ENCODE measurements at places on chromosomes 16 and 17.

DNA sequence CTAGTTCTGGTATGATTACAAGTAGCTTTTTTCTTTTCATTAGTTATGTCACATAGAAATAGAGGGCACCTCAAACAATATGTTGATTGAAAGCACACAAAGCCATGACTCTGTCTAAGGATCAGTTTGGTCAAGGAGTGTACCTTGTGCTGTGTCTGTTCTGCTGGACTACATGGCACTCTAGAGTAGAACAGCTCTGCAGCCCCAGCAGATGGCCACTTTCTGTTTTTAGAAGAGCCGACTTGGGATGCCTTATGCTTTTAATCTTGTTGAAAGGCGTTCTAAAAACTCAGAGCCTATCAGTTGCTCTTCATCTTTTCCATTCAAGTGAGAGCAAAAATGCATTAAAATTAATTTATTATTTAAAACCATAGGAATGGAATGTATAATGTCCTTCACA is 49.3 kb upstream of the CA10 start:
- DNase-seq: no peak

GRCh38 chr16:739560-740458 is 988 bp downstream of the CIAO3 start:
- no peak for DNase-seq

DNA sequence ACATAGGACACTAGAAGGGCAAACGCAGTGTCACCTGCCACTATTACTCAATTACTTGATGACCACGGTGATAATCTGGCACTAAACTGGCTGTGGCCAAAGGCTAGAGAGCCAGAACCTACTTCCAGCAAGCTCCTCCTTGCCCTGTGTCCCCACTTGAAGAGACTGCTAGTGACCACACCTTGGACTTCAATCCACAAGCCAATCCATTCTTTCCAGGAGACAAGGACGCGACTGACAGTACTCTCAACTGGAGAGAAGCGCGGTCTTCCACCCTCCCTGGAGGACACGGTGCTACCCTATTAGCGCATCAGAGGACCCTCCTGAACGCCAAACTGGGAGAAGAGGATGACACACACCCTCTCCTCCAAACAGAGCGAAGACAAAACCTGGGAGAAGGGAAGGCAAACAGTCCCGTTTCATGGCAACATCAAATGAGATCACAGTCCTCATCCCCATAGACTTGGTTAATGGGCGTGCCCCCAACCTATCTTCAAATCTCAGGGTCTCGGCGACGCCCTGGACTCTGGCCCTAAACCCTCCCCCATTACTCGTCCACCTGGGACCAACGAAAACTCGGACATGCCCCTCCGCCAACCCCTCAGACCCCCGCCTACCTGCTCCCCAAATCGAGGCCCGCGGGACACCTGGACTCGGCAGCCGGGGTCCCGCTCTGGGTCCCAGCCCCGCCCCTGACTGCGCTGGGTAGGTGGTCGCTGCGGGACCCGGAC is 508 bp downstream of the FLCN start:
- DNase-seq: no peak

DNA sequence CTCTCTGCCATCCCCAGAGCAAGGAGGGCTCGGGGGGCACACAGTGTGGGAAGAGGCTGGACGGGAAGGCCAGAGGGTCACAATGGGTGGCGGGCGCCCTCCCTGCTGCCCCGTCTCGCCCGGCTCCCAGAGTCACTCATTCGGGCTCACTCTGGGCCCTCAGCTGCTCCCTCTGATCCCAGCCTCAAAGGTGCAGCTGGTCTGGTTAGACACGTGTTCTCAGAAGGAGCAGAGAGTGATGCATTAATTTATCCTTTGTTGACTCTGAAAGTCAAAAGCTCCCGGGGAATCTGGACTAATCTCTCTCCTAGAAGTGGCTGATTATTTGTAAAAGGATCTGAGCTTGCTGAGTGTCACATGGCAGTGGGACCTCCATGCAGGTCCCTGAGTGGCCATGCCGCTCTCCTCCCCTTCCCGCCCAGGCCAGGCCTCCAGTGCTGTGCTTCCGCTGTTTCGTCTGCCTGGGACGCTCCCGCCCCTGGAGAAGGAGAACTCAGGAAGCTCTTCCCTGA is 87.5 kb downstream of the SEC14L1 start:
- no peak for DNase-seq

- no peak for DNase-seq
Measured at GRCh38 chr17:82559566-82560251, 40.2 kb downstream of the FOXK2 start.

DNA sequence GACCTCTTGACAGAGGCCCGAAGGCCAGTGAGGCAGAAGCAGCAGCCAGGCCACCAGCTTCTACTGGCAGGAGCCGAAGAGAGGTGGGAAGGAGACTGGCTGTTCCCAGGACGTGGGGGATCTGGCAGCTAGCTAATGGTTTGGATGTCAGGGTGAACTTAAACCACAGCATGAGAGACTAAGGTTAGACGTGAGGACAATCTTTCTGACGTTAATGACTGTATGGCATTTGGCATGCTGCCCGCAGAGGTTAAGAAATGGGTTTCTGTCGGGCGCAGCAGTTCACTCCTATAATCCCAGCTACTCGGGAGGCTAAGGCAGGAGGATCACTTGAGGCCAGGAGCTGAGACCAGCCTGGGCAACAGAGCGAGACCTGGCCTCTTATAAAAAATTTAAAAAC is 6.3 kb upstream of the KRT13 start:
- no peak for DNase-seq

DNA sequence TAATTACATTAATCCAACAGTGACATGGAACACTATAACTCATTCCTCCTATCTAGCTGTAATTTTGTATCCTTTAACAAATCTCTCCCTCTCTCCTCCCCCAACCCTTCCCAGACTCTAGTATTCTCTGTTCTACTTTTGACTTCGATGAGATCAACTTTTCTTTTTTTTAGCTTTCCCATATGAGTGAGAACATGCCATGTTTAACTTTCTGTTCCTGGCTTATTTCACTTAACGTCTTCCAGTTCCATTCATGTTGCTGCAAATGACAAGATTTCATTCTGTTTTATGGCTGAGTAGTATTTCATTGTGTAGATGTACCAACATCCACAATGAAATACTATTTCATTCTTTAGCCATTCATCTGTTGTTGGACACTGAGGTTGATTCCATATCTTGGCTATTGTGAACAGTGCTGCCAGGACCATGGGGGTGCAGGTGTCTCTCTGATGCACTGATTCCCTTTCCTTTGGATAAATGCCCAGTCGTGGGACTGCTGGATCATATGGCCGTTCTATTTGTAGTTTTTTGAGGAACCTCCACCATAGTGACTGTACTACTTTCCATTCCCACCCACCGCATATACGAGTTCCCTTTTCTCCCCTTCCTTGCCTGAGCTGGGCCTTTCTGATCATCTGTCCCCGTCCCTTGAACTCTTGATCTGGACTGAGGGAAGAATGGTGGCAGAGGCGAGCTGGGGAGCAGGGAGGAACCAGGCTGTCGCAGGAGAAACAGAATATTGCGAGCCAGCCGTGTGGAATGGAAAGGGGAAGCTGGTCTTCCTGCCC is 7.7 kb upstream of the CEP295NL start:
- no peak for DNase-seq

- DNase-seq: no peak
Measured at GRCh38 chr17:82155606-82156005, 57.0 kb downstream of the CCDC57 start.

- no peak for DNase-seq
Measured at GRCh38 chr17:55347341-55347740, 74.3 kb downstream of the MMD start.

- DNase-seq: no peak
Measured at GRCh38 chr16:66623755-66624154, 19.3 kb downstream of the CMTM3 start.

DNA sequence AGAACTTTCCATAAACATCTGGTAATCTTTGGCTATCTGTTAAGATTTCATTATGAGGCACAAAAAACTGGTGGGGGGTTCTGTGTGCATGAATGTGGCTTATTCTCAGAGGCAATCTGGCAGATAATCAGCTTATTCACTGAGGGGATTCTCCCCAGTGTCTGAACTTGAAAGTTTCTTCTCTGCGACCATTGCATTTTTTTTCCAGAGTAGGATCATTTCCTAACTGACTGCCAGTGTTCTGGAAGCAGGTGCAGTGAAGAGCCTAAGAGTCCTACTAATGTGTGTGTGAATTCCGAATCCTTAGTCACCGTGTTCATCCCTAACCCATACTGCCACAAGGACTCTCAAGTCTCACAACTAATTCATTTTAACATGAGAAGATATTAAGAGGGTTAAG is 64.9 kb upstream of the LRRC37A3 start:
- DNase-seq: no peak

Data from activated naive CD4-positive, alpha-beta T cell (primary cell).